ENCODE measurements at places on chromosomes 16 and 17. TPM values are rescaled to one million over a fixed set of nuclear protein-coding genes. Genes with fewer than 3 reads are reported as not detected.

GRCh38 chr17:41970901-41971331, 4.3 kb downstream of the CNP start:
- peaks cover 10% of the 10 kb centered on the region for H3K4me1 ChIP-seq
- no peak overlapping the region for H3K27ac ChIP-seq
- no peak for DNase-seq
- H3K27me3 ChIP-seq: no peaks in the 10 kb centered on the region
- no peaks in the 10 kb centered on the region for H3K36me3 ChIP-seq
- no peak overlapping the region for H3K4me3 ChIP-seq

- no peak for DNase-seq
- peaks cover 6% of the 10 kb centered on the region for H3K27me3 ChIP-seq
- no peaks in the 10 kb centered on the region for H3K36me3 ChIP-seq
- H3K4me1 ChIP-seq: no peaks in the 10 kb centered on the region
- no peak overlapping the region for H3K4me3 ChIP-seq
Measured at GRCh38 chr16:7161891-7162290, 170.8 kb upstream of the RBFOX1 start.

GRCh38 chr17:76318586-76318985, 10.5 kb upstream of the QRICH2 start:
- no peaks in the 10 kb centered on the region for H3K36me3 ChIP-seq
- H3K27ac ChIP-seq: no peak overlapping the region
- H3K4me3 ChIP-seq: no peak overlapping the region
- no peak for DNase-seq
- no peaks in the 10 kb centered on the region for H3K4me1 ChIP-seq

- H3K4me3 ChIP-seq: no peak overlapping the region
- H3K4me1 ChIP-seq: peaks cover 9% of the 10 kb centered on the region
- no peaks in the 10 kb centered on the region for H3K27me3 ChIP-seq
- no peak overlapping the region for H3K27ac ChIP-seq
- no peaks in the 10 kb centered on the region for H3K36me3 ChIP-seq
Measured at GRCh38 chr17:40547785-40548478, 17.3 kb downstream of the CCR7 start.

The IL17C gene
- not detected for total RNA-seq

DNA sequence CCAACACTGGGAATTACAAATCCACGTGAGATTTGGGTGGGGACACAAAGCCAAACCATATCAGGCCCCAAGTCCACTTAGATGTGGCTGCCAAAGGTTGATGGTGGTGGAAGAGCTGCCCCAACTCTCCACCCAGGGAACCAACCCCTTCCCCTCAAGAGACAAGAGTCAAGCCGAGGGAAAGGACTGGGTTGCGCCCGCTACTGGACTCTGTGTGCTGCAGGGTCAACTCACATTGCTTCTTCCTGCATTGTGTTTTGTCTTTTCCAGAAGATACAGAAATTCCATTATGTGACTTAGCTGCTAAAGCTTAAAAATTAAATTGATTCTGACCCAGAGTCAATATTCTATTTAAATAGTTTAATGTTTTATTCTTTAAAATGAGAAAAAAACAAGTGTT, 58.5 kb downstream of the ADAMTS18 start:
- no peak for DNase-seq
- H3K4me1 ChIP-seq: peaks cover 12% of the 10 kb centered on the region
- no peaks in the 10 kb centered on the region for H3K27me3 ChIP-seq
- H3K36me3 ChIP-seq: no peaks in the 10 kb centered on the region
- H3K4me3 ChIP-seq: no peak overlapping the region
- no peak overlapping the region for H3K27ac ChIP-seq

The FAM117A gene
- 29.5 TPM for total RNA-seq

The AATK gene
- 0.32 TPM for total RNA-seq

- no peak overlapping the region for H3K4me3 ChIP-seq
- H3K4me1 ChIP-seq: no peaks in the 10 kb centered on the region
- no peak overlapping the region for H3K27ac ChIP-seq
- H3K36me3 ChIP-seq: no peaks in the 10 kb centered on the region
Measured at GRCh38 chr16:82313754-82314153, 143.7 kb upstream of the MPHOSPH6 start.

The CIBAR2 gene
- total RNA-seq: not detected

The MMP25 gene
- total RNA-seq: 0.58 TPM

The PRSS27 gene
- 1.8 TPM for total RNA-seq

- peak within 1 kb of the TSS; percentile 61 for H3K4me3 ChIP-seq
- no peaks in the 10 kb centered on the region for H3K36me3 ChIP-seq
- H3K27me3 ChIP-seq: no peaks in the 10 kb centered on the region
- peaks cover 4% of the 10 kb centered on the region for H3K4me1 ChIP-seq
Measured at GRCh38 chr17:42659079-42659931, at the start of gene TUBG2. Gene TUBG2, plus strand, starts transcription at chr17:42659284. Its CDS starts 220 bp downstream, at chr17:42659504.

The CACNG3 gene
- total RNA-seq: not detected

DNA sequence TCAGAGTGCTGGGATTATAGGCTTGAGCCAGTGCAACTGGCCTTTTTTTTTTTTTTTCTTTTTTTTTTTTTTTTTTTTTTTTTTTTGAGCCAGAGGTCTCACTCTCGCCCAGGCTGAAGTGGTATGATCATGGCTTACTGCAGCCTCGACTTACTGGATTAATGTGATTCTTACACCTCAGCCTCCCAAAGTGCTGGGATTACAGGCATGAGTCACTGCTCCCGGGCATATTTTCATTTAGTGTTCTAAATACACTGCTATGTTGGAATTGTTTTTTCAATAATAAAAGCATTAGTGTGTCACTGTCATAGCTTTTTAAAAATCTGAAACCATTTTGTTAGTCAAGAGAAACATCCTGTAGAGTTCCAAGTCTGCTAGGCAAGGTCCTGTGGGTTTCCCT, 40.3 kb downstream of the NDE1 start:
- H3K4me3 ChIP-seq: no peak overlapping the region
- no peaks in the 10 kb centered on the region for H3K36me3 ChIP-seq
- H3K27me3 ChIP-seq: no peaks in the 10 kb centered on the region
- no peak overlapping the region for H3K27ac ChIP-seq
- no peak for DNase-seq
- H3K4me1 ChIP-seq: no peaks in the 10 kb centered on the region

DNA sequence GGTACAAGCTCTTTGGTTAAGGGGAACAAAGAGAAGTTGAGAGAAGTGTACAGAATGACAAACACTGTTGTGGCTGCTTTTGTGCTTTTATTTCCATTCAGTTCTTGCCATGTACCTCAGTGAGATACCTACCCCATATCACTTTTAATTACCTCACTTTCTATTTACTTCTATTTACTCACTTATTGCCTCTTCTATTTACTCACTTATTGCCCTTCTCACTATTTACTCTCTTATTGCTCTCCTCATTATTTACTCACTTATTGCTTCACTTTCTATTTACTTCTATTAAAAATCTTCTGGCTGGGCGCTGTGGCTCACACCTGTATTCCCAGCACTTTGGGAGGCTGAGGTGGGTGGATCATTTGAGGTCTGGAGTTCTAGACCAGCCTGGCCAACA, 41.9 kb downstream of the MBTD1 start:
- H3K36me3 ChIP-seq: peaks cover 24% of the 10 kb centered on the region
- H3K4me1 ChIP-seq: no peaks in the 10 kb centered on the region
- DNase-seq: no peak
- H3K27me3 ChIP-seq: no peaks in the 10 kb centered on the region
- H3K4me3 ChIP-seq: no peak overlapping the region
- no peak overlapping the region for H3K27ac ChIP-seq

DNA sequence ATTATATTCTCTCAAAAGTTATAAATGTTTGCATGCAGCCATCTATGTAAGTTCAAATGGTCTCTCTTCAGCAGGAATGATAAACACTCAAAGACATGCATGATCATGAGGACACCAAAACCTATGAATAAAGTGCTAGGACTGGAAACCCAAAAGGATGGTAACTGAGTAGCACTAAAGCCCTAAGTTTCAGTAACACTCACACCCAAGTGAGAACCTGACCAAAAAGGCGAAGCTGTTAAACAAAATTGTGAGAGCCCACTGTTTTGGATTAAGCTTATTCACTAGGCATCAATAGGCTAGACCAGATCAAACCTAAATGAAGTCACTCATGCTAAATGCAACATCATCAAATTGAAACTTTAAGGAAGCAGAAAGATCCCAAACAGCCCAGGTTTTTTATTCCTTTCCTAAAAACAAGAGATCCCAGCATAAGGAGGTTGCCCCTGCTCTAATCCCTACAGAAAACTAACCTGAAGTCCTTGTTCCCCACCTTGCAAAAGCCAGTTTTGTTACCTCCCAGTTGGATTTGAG, 42.4 kb downstream of the GLG1 start:
- no peak for DNase-seq
- no peaks in the 10 kb centered on the region for H3K36me3 ChIP-seq
- no peak overlapping the region for H3K27ac ChIP-seq
- H3K4me3 ChIP-seq: no peak overlapping the region

The EVI2A gene
- total RNA-seq: not detected

The TTLL6 gene
- total RNA-seq: 6.8 TPM

GRCh38 chr16:64952177-64952576, 169.7 kb downstream of the CDH11 start:
- H3K27ac ChIP-seq: no peak overlapping the region
- H3K4me3 ChIP-seq: no peak overlapping the region
- no peaks in the 10 kb centered on the region for H3K4me1 ChIP-seq
- DNase-seq: no peak
- no peaks in the 10 kb centered on the region for H3K27me3 ChIP-seq
- H3K36me3 ChIP-seq: no peaks in the 10 kb centered on the region

The NFATC2IP gene
- total RNA-seq: 33.2 TPM

- no peaks in the 10 kb centered on the region for H3K36me3 ChIP-seq
- H3K27ac ChIP-seq: no peak overlapping the region
- H3K4me1 ChIP-seq: peaks cover 34% of the 10 kb centered on the region
- H3K4me3 ChIP-seq: no peak overlapping the region
- no peaks in the 10 kb centered on the region for H3K27me3 ChIP-seq
Measured at GRCh38 chr17:6473128-6473767, 29.0 kb downstream of the PIMREG start.

DNA sequence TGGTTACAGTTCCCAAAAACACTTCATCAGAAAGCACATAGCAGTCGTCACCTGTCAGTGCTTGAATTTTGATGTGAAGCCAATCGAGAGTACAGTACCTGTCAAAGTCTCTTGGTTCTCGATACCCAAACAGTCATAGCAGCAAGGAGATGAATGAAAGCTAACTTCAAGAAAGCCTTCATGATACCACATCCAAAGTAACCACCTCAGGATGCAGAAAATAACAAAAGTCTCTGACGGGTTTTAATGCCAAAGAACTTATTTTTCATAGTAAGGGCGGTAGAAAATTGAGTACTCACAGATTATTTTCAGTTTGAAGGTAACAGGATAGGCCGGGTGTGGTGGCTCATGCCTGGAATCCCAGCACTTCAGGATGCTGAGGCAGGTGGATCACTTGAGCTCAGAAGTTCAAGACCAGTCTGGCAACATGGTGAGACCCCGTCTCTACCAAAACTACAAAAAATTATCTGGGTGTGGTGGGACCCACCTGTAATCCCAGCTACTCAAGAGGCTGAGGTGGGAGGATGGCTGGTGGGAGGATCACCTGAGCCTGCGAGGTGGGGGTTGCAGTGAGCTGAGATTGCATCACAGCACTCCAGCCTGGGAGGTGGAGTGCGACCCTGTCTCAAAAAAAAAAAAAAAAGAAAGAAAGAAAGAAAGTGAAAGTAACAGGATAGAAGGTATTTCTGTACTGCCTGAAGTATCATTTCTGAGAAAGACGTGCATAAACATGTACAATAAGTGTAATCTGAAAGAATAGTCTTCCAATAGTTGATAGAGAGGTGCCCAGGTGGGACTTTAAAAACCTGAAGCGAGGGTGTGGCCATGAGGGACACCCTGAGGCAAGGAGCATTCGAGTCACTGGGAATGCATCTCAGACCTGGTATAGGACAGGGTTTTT, 15.4 kb downstream of the MFSD11 start:
- no peaks in the 10 kb centered on the region for H3K36me3 ChIP-seq
- H3K4me3 ChIP-seq: no peak overlapping the region
- no peak for DNase-seq
- H3K27ac ChIP-seq: no peak overlapping the region

- no peak overlapping the region for H3K27ac ChIP-seq
- no peaks in the 10 kb centered on the region for H3K27me3 ChIP-seq
- no peaks in the 10 kb centered on the region for H3K36me3 ChIP-seq
- DNase-seq: peak; percentile 78
Measured at GRCh38 chr17:60641810-60642220, 35.8 kb upstream of the BCAS3 start.

GRCh38 chr17:59341922-59342321, 10.5 kb downstream of the YPEL2 start:
- H3K4me1 ChIP-seq: peaks cover 47% of the 10 kb centered on the region
- no peaks in the 10 kb centered on the region for H3K27me3 ChIP-seq
- no peak overlapping the region for H3K4me3 ChIP-seq
- no peaks in the 10 kb centered on the region for H3K36me3 ChIP-seq
- no peak overlapping the region for H3K27ac ChIP-seq
- no peak for DNase-seq

The PSMC3IP gene
- total RNA-seq: 22.8 TPM

The ATXN1L gene
- total RNA-seq: 19.8 TPM

The PIPOX gene
- 8.8 TPM for total RNA-seq

DNA sequence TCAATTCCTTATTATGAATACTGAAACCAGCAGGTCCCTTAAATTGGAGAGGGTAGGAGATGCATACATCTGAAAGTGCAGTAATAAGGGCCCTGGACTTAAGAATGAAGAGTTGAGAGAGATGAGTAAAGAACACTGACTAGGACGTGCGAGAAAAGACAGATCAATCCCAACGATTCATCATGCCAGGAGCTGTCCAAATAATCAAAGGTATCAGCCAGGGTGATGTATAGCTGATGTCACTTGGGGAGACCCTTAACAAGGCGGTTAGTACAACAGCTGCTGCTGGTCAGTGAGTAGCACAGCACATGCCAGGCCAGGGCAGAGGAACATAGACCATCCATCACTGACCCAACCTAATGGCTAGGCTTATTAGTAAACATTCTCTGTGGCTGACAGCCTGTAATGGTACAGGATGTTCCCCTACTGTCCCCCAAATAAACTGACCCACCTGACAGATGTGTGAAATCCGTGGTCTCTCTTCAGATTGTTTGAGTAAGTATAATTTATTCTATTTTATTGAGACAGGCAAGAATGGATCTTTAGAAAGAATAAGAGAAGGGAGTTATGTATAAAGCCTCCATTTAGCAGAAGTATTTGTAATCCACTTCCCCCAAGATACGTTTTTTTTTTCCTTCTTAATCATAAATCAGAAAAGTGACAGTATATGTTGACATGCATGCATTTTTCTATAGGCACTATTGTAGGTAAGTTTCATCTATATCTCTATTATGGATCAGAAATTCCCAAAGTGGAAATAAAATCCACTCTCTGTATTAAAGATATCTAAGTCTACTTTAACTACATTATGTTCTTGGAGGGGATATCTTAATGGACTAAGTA, 118.4 kb downstream of the SNX11 start:
- peaks cover 44% of the 10 kb centered on the region for H3K27me3 ChIP-seq
- no peak overlapping the region for H3K27ac ChIP-seq
- no peak overlapping the region for H3K4me3 ChIP-seq
- DNase-seq: no peak
- no peaks in the 10 kb centered on the region for H3K36me3 ChIP-seq
- no peaks in the 10 kb centered on the region for H3K4me1 ChIP-seq
